ENCODE measurements at places on chromosomes 11 and 22. TPM values are rescaled to one million over a fixed set of nuclear protein-coding genes. Genes with fewer than 3 reads are reported as not detected.

Gene STK33
- total RNA-seq = 0.18 TPM

Gene GGTLC2
- total RNA-seq = not detected

DNA sequence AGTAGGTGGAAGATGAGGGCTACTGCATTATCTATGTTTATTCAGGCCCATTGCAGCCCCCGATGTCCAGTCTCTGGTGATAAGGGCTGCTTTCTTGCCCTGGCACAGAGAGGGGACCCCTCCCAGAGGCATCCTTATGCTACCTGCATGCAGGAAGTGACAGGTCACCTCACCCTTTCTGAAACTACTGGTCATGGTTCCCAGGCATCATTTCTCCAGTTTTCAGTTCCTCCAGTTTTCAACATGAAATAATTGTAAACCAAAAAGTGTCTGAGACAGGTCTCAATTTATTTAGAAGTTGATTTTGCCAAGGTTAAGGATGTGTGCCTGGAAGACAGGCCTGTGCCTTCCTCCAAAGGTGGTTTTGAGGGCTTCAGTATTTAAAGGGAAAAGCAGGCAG lies 57.0 kb downstream of the CTTN start:
- DNase-seq = no peak

- DNase-seq = no peak
These were observed 7.0 kb downstream of the LMF2 start for GRCh38 chr22:50500452-50500851.

Gene SLC6A5
- total RNA-seq = not detected

- no peak for DNase-seq
These were observed 99.1 kb downstream of the GAB2 start for GRCh38 chr11:78318321-78319114.

Gene SCGB1D2
- not detected for total RNA-seq

DNA sequence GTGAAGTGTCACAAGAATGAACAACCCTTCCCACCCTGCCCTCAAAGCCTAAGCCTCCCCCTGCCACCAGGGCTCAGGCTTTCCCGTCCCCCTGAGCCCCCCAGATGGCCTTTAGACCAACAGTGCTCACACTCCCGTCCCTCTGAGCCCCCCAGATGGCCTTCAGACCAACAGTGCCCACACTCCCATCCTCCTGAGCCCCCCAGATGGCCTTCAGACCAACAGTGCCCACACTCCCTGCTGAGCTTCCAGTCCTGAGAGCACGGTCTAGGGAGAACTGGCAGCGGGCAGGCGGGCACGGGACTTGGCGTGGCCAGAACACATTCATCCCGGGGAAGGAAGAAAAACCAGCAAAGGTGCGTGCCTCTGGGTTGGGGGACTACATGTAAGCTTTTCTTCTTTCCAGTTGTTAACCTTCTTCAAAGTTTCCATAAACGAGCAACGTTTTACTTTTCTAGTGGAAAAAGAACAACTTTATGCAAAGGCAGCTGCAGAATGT lies 2.5 kb downstream of the MRGPRG start:
- DNase-seq = no peak

- DNase-seq = no peak
These were observed 3.9 kb upstream of the TRAF6 start for GRCh38 chr11:36513965-36514364.

Gene PHF21A
- 22.9 TPM for total RNA-seq

DNA sequence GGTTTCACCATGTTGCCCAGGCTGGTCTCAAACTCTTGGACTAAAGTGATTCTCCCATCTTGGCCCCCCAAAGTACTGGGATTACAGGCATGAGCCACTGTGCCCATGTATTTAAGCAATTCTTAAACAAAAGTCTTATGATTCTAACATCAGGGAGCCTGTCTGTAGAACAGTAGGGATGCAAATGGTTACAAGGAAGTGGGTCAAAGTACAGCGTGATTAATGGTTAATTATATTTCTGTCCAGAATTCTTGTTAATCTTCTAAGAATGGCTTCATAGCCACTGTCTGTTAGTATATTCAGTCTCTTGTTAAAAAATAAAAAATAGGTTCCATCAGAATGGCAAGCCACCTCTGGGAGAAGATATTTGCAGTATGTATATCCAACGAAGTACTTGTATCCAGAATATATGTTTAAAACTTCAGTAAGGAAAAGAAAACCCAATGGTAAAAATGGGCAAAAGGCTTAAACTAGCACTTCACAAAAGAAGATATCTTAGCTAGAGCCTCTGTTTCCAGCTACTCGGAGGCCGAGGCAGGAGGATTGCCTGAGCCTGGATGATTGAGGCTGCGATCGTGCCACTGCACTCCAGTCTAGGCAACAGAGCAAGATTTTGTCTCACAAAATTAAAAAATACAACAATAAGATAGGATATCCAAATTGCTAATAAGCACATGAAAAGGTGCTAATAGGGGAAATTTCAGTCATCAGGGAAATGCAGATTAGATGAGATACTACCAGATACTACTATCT lies 22.9 kb downstream of the ATG13 start:
- no peak for DNase-seq

Gene KIF18A
- total RNA-seq = 17.0 TPM

GRCh38 chr22:21760640-21761039 lies 25.0 kb upstream of the YPEL1 start:
- DNase-seq = peak; percentile 35

Gene FAM180B
- not detected for total RNA-seq

GRCh38 chr11:21037850-21038249 lies 368.5 kb downstream of the NELL1 start:
- no peak for DNase-seq

DNA sequence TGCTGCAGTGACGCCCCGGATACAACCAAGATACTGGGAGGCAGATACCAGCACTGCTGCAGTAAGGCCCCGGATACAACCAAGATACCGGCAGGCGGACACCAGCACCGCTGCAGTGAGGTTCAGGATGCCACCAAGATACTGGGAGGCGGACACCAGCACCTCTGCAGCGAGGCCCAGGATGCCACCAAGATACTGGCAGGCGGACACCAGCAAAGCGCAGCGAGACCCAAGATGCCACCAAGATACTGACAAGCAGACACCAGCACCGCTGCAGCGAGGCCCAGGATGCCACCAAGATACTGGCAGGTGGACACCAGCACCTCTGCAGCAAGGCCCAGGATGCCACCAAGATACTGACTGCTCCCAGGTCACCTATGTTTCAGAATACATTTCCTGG lies 225.2 kb downstream of the BRD1 start:
- DNase-seq = no peak

GRCh38 chr11:60973699-60974098 lies 2.2 kb downstream of the CD6 start:
- no peak for DNase-seq

Gene BBOX1
- total RNA-seq = 0.36 TPM

DNA sequence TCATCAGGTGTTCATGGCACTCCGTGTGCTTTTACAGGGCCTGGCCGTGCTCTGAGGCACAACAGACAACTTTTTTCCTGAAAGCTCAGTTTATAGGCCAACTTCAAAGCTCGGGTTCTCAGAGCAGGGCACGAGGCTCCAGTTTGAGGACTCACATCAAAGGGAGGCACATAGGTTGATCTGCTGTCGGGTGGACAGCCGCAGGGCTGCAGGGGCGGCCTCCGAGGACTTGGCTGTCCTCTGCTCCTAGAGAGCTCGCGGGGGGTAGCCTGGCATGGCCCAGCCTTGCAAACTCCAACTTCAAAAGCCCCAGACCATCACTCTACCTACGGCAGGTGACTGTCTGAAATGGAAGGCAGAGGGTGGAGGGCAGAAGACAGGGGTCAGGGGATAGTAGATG lies 31.6 kb downstream of the C11orf58 start:
- DNase-seq = no peak

Gene CWC15
- 71.7 TPM for total RNA-seq

Gene CARD18
- not detected for total RNA-seq

GRCh38 chr11:76850815-76851214 lies 9.9 kb upstream of the ACER3 start:
- DNase-seq = no peak

Measured in HFFc6 (cell line).